Nephron progenitor cell (in vitro differentiated cells): ENCODE measurements at places on chromosomes 12 and 14.

DNA sequence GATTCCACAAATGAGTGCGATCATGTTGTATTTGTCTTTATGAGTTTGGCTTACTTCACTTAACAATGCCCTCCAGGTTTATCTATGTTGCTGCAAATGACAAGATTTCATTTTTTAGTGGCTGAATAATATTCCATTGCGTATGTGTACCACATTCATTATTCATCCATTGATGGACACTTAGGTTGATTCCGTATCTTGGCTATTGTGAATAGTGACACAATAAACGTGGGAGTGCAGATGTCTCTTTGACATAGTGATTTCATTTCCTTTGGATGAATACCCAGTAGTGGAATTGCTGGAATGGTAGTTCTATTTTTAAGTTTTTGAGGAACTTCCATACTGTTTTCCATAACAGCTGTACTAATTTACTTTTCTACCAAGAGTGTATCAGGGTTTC, 23.5 kb downstream of the AKAP6 start:
- no peak for DNase-seq

GRCh38 chr12:10732549-10732948, 9.4 kb upstream of the YBX3 start:
- DNase-seq = no peak

GRCh38 chr12:53972722-53973235, at the start of gene HOXC11:
HOXC11 (plus strand) TSS chr12:53973126; CDS start chr12:53973242, 116 bp downstream.
- no peak for DNase-seq

DNA sequence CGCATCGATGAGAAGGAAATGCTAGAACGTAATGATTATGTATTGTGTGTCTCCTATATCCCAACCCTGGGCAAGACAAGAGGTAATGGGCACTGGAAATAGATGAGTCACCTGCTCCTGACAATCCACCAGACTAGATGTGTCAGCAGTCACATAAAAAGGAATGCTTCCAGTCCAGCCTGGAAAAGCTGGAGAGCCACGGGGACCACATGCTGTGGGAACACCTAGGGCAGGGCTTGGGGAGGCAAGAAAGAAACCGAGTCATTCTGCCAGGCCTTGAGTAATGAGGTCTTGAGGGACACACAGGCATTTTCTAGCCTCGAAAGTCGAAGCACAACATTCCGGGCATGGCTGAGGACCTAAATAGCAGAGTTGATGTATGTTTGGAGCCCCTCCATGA, 716.7 kb upstream of the TMEM132C start:
- no peak for DNase-seq

GRCh38 chr12:93954166-93955112, 193.9 kb upstream of the PLXNC1 start:
- no peak for DNase-seq

DNA sequence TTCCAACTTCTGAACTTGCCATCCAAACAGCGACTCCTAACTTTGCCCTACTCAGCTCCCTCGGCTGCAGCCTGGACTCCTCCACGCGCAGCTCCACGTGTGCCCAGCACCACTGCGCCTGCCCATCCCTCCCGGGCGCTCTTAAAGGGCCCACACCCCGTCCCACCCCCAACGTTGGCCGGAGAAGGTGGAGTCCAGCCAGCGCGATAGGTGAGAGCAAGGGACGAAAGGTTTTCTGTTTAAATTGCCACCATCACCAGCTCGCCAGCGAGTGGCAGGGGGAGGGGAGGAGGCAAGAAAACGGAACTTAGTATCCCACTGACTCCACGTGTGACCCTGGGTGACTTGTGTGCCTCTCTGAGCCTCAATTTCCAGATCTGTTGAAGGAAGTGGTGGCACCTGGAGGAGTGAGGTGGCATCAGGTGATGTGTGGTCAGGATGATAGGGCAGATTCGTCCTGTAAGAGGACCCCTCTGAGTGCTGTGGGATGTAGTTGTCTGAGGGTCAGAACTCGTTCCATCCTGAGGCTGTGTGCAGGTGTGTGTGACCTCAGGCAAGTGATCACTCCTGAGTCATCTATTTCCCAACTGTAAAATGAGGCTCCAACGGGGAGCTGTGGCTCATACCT, 59.7 kb downstream of the TRPV4 start:
- no peak for DNase-seq

- no peak for DNase-seq
Measured at GRCh38 chr14:51658441-51659173, 6.9 kb downstream of the FRMD6 start.

DNA sequence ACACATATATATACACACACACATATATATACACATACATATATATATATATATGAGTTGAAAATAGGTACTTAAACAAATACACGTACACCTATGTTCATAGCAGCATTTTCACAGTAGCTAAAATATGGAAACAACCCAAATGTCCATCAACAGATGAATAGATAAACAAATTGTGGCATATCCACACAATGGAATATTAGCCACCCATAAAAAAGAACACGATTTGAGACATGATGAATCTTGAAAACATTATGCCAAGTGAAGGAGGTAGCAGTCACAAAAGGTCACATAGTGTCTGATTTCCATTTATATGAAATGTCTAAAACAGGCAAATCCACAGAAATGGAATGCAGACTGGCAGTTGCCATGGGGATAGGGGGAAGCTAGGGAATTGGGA, 276.3 kb downstream of the KSR2 start:
- DNase-seq = no peak

- no peak for DNase-seq
Measured at GRCh38 chr12:13288501-13288900, 92.0 kb downstream of the EMP1 start.

- DNase-seq = no peak
Measured at GRCh38 chr12:126883697-126884096, 1383.3 kb upstream of the TMEM132C start.

GRCh38 chr12:76976777-76977382, 88.5 kb downstream of the E2F7 start:
- DNase-seq = no peak

DNA sequence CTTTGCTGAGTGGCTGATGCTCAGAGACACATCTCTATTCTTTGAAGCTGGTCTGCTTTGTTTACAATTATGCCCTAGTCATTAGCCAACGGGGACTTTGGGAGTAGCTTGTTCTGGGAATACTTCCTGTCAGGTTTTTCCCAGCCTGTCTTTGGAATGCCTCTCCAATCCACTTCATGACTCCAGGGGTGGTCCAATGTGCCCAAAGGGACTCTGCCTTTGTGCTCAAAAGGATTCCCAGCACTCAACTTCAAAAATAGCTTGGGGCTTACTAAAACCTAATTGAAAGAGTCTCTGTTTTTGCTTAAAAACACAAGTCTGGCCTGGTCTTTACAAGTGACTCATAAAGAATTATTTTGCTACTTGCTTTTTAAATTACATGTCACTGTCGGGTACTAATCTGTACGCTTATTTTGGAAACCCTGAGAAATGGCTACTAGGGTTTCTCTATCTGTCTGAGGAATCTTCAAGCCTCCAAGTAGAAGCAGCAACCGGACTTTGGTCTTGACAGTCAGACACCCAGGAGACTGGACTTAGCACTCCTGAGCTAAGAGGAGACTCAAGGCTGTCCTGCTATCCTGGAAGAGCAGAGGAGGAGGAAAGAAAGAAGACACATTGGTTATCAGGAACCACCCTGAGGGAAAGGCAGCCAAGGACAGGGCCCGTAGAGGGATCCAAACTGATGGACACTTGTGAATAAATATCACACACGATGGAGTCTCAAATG, 20.7 kb downstream of the PHLDA1 start:
- no peak for DNase-seq

DNA sequence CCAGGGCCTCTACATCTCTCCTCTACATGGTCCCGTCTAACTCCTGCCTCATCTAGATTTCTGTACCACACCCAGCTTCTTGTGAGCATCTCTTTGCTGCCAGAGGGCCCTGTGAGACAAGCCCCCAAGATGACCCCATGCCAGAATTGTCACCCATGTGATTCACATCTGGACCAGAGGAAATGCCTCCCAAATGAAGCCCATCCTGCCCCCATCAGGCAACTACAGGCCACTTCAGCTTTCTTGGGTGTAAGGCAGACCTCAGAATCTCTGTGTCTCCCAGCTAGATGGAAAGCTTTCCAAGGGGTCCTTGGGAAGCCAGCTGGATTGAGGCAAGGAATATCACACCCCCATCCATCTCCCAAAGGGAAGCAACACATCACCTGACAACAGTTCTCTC, 9.3 kb upstream of the OAS3 start:
- DNase-seq = no peak

DNA sequence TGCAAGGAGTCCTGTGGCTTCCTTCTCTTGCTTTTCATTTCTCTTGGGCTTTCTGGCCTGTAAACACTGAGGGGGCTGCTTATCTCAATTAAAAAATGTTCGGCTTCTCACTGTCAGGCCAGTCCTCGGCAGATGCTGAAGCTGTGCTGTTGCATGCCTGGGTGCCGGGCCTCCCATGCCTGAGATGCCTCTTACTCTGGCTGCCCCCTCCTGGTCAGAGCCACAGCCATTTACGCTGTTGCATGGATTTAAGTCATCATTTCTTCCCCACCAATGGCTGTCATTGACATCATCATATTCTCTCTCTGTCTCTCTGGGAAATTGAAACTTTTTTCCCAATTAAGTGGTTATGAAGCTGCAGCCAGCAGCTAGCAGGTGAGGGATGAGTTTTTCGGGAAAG, 53.7 kb downstream of the FOXN4 start:
- DNase-seq = no peak

DNA sequence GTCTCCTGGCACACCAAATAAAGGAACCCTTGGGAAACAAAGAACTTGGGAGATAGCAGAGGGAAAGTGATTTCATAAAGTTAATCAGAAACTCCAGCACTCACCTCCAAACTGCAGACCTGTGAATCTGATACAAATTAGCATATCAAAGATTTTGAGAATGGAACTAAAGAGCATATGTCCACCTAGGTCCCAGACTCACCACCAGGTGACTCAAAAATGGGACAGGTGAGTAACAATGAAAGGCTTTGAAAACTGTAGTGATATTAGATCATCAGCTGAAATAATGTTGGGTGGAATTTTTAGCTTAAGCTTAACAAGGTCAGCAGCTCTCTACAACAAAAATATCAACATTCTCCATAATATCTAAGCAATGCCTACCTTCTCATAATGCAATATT, 214.8 kb downstream of the RERGL start:
- DNase-seq = no peak

DNA sequence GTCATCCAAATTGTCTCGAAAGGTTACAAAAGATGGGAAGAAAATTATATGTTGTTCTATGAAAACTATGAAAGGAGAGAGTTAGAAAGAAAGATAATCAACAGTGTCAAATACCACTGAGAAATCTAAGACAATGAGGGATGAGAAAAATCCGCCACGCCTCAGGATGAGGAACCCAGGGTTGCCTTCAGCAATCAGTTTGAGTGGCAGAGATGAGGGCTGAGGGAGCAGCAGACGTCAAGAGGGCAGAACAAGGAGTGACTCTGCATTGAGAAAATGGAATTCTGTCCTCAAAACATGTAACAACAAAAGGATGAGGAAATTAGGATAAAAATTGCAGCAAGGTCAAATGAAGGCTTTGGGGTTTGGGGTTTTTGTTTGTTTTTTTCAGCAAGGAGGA, 18.3 kb upstream of the OXA1L start:
- no peak for DNase-seq

GRCh38 chr14:32364941-32365340, 35.8 kb downstream of the AKAP6 start:
- no peak for DNase-seq

- no peak for DNase-seq
Measured at GRCh38 chr12:22083167-22083566, 37.1 kb downstream of the CMAS start.

DNA sequence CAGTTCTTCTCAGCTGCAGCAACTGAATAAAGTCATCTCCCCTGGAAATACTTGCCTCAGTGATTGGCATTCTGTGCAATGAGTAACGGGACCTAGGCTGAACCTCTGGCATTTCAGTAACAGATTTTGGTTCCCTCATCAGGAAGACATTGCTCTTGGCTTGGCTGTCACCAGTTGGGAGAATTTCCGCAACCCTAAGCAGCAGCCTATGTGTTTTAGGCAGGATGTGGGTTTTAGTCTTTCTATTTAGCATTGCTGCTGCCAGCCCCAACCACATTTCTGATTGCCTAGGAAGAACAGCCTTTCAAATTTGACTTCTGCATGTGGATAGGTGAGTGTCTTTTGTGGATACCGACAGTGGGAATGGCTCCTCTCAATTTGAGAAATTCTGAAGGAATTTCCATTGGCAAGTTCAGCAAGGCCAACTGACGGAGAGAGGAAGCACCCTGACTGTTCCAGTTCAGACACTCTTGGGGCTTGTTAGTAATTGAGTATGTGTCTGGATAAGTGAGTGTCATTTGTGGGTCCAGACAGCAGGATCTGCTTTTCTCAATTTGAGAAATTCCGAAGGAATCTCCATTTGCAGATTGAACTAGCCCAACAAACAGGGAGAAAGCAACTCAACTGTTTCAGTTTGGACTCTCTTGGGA, 19.0 kb upstream of the CLEC2A start:
- DNase-seq = no peak

DNA sequence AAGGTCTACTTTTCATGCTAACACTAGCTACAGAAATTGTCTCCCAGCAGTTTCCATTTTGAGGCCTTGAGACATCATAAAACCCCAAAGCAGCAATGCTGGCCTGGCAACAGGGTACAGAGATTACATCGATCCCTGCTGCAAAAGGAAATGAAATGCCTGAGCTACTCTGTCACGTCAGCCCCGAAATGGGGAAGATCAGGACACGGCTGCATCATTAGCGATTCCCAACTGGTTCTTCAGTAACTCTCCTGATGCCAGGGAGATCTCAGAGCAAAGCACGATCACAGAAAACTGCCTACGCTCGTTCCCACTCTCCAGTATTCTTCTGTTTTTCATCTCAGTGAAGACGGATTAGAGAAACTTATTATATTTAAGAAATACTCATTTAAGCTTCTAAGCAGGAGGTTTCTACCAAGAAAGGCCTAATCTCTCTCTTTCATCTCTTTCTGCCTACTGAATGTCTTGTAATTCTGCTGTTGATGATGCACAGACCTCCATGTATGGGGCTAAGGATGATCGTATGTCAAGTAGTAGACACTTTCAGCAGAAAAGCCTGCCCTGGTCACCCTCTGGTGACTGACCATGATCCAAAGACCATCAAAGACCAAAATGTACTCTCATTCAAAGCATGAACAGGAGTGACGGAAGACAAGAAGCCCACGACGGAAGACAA, 168.5 kb downstream of the RIMBP2 start:
- no peak for DNase-seq

GRCh38 chr12:66036317-66036716, 94.2 kb downstream of the LLPH start:
- DNase-seq = no peak

DNA sequence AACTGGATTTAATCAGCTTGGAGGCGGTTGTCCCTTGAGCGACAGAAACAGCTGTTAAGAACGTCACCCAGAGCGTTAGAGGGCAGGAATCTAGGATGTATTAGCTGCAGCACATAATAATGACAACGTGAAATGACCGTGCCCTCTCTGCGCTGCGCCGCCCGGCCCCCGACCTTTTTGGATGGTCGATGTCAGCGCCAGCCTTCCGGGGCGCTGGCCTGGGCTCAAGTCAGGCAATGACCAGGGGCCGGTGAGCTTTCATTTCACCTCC, 427 bp upstream of the TMEM120B start:
- peak; percentile 47 for DNase-seq
